Dermis blood vessel endothelial cell (primary cell): ENCODE measurements at places on chromosomes 3 and 15.
A peak's percentile ranks its signal among the peaks of the same experiment; 100 is the strongest.

DNA sequence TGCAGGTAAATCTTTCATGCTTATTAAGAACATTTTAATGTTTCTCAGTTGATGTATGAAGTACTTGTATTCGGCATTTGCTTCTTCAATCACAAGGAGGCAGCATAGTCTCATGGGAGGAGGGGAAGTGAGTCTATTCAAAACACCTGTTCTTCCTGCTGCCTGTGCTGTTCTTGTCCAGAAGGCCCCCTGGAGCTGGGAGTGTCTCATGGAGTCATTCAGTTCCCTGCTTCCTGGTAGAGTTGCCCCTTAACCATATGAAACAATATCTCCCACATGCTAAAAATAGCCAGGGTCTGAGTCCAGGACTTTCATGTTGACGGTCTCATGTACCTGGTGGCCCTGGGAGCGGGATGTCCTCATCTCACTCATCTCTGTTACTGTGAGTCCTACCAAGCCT is 15.5 kb upstream of the PPP1R2 start:
- peak; percentile 72 for DNase-seq

DNA sequence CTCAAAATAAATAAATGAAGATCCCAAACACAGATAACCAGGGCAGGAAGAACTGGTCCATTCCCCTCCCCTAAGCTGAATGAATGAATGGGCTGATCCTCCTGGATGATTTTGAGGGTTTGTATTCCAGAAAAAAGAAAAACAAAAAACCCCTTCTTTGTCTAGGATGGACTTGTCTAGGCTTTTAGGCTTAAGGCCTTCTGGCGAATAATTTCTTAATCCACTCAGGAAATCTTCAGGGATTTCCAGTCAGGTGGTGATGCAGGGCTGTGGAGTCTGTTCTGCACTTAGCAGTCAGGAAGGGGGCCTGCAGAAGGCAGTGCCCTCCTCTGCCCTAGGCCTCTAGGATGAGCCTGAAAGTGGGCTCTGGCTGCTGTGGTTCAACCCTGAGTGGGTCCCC is 52.1 kb downstream of the BDH1 start:
- no peak for DNase-seq

- no peak for DNase-seq
These were observed 88.7 kb upstream of the UBE2E2 start for GRCh38 chr3:23114432-23114831.

DNA sequence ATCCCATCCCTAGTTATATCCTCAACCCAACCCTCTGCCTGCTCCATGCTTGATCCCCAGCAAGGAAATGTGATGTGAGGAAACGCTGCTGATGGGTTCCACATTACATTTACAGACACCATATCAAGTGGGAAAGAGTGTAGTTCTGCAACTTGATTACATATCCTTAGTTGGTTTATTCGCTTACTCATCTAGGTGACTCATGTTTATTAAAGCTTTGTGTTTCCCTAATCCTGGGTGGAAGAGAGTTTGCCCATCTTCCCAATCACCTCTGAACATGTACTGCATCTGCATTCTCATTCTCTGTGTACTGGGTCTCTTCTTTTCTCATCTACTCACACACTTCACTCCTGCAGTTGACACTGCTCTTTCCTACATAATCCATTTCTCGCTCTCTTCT is 91.7 kb upstream of the PDZRN3 start:
- no peak for DNase-seq

- no peak for DNase-seq
These were observed 144.5 kb upstream of the BCL6 start for GRCh38 chr3:187889601-187890404.
